Effector memory CD8-positive, alpha-beta T cell (primary cell): ENCODE measurements at places on chromosomes 11 and 22.

DNA sequence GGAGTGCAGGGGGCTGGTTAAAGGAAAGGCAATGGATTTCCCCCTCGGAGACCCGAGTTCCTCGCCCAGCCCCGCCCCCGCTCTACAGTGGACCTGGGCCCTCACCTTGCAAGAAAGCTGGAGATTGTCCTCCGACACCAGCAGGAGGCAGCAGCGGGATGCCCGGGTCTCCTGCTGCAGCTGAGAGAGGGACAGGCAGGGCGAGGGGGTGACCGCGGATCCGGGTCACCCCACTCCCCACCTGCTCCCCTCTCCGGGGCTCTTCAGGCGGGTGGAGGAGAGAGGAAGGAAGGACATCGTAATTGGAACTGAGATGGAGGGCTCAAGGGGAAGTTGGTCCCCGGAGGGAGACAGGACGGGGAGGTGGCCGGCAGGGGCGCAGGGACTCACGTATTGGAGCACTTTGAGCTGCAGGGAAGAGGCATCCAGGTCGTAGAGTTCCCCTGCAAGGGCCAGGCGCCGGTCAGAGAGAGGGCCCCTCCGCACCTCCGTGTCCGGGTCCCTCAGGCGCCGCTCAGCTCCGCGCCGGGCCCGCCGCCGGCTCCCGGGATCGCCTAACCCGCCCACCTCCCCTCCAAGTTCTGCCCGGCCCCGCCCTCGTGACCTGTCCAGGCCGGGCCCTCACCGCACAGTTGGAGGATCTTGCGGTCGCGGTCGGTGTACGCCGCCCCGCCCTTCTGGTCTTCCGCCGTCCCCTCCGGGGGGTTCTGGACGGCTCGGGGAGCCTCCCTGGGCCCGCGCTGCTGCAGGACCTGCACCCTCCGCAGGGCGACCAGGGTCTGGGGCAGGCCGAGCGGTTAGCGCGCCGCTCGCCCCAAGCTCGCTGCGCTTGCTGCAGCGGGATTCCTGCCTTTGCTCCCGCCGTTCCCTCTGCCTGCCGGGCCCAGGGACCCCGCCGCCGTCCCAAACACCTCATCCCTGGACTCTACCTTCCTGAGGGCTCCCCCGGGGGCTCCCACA is 84.1 kb downstream of the PDE2A start:
- DNase-seq: peak; percentile 29
- H3K4me1 ChIP-seq: peaks cover 37% of the 10 kb centered on the region
- H3K27ac ChIP-seq: no peak overlapping the region
- H3K27me3 ChIP-seq: peaks cover 38% of the 10 kb centered on the region
- peak overlapping the region; percentile 87 for H3K4me3 ChIP-seq
- H3K36me3 ChIP-seq: no peaks in the 10 kb centered on the region

DNA sequence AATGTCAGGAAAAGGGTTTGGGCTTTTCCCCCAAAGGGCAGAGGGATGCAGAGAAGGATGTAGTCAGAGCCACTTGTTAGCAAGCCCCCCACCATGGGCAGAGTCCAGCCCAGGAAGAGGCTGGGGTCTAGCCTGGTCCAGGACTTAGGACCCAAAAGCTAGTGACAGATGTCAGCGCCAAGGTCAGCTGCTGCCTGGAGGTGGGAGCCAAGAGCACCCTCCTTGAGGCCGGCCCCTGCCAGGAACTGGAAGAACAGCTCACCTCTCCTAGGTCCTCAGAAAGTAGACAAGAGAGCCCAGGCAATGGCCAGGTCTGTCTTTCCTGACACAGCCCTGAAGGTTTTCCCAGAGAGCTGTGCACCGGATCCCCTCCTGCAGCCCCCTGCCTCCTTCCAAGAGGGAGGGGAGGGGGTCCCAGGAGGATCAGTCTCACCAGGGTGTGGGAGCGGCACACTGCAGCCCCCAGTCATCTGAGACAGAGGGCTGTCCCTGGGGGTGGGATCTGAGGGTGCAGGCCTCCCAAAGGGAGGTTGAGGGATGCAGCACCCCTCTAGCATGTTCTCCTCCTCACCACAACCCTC is 14.6 kb upstream of the ARHGEF17 start:
- no peak overlapping the region for H3K27ac ChIP-seq
- no peaks in the 10 kb centered on the region for H3K36me3 ChIP-seq
- no peak overlapping the region for H3K4me3 ChIP-seq

- no peaks in the 10 kb centered on the region for H3K36me3 ChIP-seq
- no peak overlapping the region for H3K27ac ChIP-seq
- H3K27me3 ChIP-seq: peaks cover 26% of the 10 kb centered on the region
- H3K4me3 ChIP-seq: no peak overlapping the region
- no peaks in the 10 kb centered on the region for H3K4me1 ChIP-seq
These were observed 781.6 kb downstream of the ETS1 start for GRCh38 chr11:127805771-127806170.

GRCh38 chr22:31899669-31900068 is 44.7 kb upstream of the YWHAH start:
- H3K4me1 ChIP-seq: no peaks in the 10 kb centered on the region

DNA sequence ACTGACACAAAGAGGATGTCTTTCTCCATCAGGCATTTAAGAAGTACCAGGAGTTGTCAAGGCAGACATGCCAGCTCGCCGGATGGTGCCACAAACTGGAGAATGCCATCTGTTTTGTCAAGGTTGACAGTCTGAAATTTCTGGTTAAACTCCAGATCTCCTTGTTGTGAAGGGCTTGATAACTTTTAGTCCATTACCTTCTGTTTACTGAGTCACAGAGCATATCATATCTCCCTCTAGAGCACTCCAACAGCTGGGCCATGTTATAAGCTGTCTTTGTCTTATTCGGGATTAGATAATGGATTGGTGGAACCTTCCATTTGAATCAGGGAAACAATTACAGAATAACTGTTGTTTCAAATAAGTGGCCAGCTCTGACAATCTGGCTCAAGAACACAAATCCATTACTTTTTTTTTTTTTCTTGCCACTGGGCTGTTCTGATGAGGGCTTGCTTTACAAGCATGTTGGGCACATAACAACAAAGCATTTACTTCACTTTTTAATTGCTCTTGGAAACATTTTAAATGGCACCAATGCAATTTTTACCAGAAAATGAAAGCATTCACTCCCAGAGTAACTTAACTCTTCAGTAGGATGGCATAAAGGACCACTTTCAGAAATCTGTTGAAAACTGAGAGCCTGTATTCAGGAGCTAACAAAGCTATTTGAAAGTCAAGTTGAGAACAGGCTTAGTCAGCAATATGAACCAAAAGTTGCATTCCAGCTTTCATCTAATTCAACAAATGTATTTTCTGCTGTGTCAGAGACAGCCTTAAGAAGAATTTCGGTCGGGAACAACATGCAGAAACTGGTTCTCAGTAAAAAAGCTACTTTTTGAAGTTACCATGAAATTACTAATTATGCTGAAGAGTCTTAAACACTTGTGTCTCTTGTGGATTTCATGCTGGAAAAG is 227.6 kb upstream of the PITPNB start:
- peaks cover 46% of the 10 kb centered on the region for H3K27me3 ChIP-seq
- H3K36me3 ChIP-seq: no peaks in the 10 kb centered on the region
- DNase-seq: no peak
- H3K4me3 ChIP-seq: no peak overlapping the region
- H3K4me1 ChIP-seq: no peaks in the 10 kb centered on the region
- no peak overlapping the region for H3K27ac ChIP-seq

DNA sequence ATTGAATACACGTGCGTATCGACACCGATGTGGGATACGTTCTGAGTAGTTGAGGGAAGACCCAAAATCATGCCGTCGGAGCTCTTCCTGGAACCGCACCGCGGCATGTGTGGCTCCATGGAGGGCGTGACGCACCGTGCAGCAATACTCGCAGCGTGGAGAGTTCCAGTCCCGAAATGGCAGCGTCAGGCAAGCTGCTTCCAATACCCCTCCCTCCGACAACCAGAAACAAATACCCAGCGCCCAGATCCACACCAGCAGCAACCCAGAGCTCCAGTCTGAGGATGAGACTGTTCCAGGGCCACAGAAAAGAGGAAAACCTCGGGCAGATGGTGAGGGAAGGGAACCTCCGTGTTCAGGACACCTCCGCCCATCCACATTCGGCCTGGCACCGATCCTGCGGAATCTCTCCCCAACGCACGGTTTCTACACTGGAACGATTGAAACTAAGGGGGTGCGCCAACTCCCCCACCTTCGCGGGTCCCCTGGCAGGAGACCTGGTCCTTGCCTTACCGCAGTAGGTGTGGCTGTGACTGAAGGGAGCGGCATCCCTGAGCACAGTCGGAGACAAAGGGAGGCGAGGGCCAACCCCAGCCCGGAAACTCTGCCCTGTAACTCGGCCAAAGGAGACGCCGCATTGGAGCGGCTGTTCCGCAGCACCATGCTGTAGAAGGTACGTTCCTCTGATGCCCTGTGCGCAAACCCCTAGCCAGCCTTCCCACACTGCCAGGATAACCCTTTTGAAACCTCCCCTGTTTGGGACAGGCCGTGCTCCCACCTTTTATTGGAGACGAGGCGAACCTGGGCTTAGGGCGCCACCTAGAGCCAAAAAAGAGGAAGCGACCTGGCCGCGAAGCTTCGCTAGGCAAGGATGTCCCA is 28.2 kb downstream of the DBX1 start:
- peak overlapping the region; percentile 73 for H3K4me3 ChIP-seq
- peak; percentile 31 for DNase-seq
- H3K27me3 ChIP-seq: peaks cover 44% of the 10 kb centered on the region
- no peaks in the 10 kb centered on the region for H3K36me3 ChIP-seq
- no peak overlapping the region for H3K27ac ChIP-seq

GRCh38 chr11:116732271-116733042 is 40.3 kb downstream of the BUD13 start:
- H3K36me3 ChIP-seq: no peaks in the 10 kb centered on the region
- H3K4me1 ChIP-seq: peaks cover 5% of the 10 kb centered on the region
- H3K4me3 ChIP-seq: no peak overlapping the region
- peak; percentile 51 for DNase-seq
- no peak overlapping the region for H3K27ac ChIP-seq

GRCh38 chr22:46659791-46660186 is 39.6 kb downstream of the GRAMD4 start:
- H3K27ac ChIP-seq: peak overlapping the region; percentile 72
- H3K36me3 ChIP-seq: peaks cover 15% of the 10 kb centered on the region
- no peak for DNase-seq
- H3K4me1 ChIP-seq: peaks cover 25% of the 10 kb centered on the region
- H3K27me3 ChIP-seq: no peaks in the 10 kb centered on the region
- H3K4me3 ChIP-seq: no peak overlapping the region

GRCh38 chr11:69380451-69380901 is 86.5 kb downstream of the MYEOV start:
- DNase-seq: no peak
- peaks cover 4% of the 10 kb centered on the region for H3K4me1 ChIP-seq
- no peaks in the 10 kb centered on the region for H3K36me3 ChIP-seq
- no peak overlapping the region for H3K27ac ChIP-seq

DNA sequence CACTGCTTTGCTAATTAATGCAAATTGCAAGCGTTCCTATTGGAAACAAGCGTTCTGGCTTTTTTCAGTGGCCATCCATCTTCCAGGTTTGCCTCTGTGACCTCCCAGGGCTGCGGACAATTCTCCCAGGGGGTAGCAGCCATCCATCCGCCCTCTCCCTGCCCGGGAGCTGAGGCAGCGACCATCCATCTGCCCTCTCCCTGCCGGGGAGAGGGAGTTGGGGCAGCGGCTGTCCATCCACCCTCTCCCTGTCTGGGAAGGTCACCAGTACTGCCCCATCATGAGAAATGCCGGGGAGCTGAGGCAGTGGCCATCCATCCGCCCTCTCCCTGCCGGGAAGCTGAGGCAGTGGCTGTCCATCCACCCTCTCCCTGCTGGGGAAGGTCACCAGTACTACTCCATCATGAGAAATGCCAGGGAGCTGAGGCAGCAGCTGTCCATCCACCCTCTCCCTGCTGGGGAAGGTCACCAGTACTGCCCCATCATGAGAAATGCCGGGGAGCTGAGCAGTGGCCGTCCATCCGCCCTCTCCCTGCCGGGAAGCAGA is 394.7 kb downstream of the BRD1 start:
- no peak overlapping the region for H3K27ac ChIP-seq
- no peak overlapping the region for H3K4me3 ChIP-seq
- H3K36me3 ChIP-seq: no peaks in the 10 kb centered on the region
- DNase-seq: no peak
- no peaks in the 10 kb centered on the region for H3K4me1 ChIP-seq
- peaks cover 44% of the 10 kb centered on the region for H3K27me3 ChIP-seq

- no peak for DNase-seq
- H3K27ac ChIP-seq: no peak overlapping the region
- peaks cover 13% of the 10 kb centered on the region for H3K4me1 ChIP-seq
- H3K4me3 ChIP-seq: no peak overlapping the region
These were observed 9.7 kb downstream of the SRSF8 start for GRCh38 chr11:95076416-95076815.

DNA sequence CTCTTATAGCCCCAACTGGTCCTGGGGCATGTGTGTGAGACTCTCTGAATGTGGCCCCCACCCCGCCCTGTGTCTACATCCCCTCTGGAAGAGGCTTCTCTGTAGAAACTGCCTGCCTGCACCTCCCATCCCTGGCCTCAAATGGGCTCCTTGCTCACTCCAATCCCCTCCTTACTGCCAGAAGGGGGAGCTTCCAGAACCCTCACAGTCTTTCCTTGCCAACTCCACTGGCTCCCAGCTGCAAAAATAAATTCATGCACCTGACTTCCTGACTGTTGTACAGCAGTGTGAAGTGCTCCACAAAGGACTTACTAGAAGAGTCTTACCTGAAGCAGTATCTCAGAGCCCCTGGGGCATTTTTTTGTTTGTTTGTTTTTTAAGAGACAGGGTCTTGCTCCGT is 15.2 kb upstream of the SERPIND1 start:
- H3K4me3 ChIP-seq: no peak overlapping the region
- peaks cover 50% of the 10 kb centered on the region for H3K36me3 ChIP-seq
- no peak overlapping the region for H3K27ac ChIP-seq
- no peak for DNase-seq
- H3K27me3 ChIP-seq: no peaks in the 10 kb centered on the region

DNA sequence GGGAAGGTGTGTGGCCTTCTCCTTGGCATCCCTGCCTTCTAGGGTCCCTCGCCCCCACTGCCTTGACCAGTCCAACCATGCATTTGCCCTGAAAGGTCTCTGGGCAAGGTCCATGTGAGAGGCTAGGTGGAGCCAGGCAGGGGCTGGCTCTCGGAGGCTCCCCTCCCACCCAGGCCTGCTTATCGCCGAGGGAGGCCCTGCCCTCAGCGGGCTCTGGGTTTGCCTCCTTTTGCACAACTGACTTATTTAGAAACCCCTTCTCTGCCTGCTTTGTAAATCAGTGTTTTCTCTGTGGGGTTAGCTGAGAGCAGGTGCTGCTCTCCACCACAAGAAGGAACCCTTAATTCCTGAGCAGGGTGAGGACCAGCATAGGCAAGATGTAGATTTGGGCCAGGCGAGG is 47.7 kb downstream of the CD82 start:
- peak overlapping the region; percentile 63 for H3K4me3 ChIP-seq
- H3K4me1 ChIP-seq: peaks cover 61% of the 10 kb centered on the region
- no peaks in the 10 kb centered on the region for H3K27me3 ChIP-seq
- no peak for DNase-seq
- peak overlapping the region; percentile 94 for H3K27ac ChIP-seq
- peaks cover 34% of the 10 kb centered on the region for H3K36me3 ChIP-seq

GRCh38 chr22:29816539-29816938 is 21.5 kb downstream of the ASCC2 start:
- H3K4me1 ChIP-seq: no peaks in the 10 kb centered on the region
- H3K36me3 ChIP-seq: peaks cover 59% of the 10 kb centered on the region
- H3K27me3 ChIP-seq: no peaks in the 10 kb centered on the region
- no peak overlapping the region for H3K27ac ChIP-seq
- H3K4me3 ChIP-seq: no peak overlapping the region
